ENCODE measurements at places on chromosomes 11 and 22. TPM values are rescaled to one million over a fixed set of nuclear protein-coding genes. Genes with fewer than 3 reads are reported as not detected.

- no peak for DNase-seq
Measured at GRCh38 chr22:24291515-24292201, 21.0 kb downstream of the SPECC1L start.

DNA sequence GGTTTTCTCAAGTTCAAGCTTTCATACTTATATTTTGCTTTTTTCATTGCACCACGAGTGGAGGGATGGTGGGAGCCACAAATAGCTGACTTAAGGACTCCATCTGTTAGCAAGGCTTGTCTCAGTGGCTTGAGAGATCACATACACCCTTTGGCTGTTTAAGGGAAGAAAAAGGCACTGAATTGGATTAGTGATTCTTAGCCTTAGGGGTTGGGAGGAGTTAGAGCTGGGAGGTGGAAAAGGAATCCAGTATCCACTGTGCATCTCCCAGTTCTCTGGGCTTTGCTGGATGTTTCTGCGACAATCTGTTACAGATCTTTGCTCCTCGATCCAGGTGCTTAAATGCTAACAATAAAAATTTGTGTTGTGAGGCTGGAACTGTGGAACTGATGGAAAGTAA, 593.6 kb downstream of the CNTN5 start:
- no peak for DNase-seq

- DNase-seq = no peak
Measured at GRCh38 chr11:18705651-18706281, 7.2 kb downstream of the TMEM86A start.

- DNase-seq = no peak
Measured at GRCh38 chr22:35940166-35940565, 88.5 kb downstream of the RBFOX2 start.

DNA sequence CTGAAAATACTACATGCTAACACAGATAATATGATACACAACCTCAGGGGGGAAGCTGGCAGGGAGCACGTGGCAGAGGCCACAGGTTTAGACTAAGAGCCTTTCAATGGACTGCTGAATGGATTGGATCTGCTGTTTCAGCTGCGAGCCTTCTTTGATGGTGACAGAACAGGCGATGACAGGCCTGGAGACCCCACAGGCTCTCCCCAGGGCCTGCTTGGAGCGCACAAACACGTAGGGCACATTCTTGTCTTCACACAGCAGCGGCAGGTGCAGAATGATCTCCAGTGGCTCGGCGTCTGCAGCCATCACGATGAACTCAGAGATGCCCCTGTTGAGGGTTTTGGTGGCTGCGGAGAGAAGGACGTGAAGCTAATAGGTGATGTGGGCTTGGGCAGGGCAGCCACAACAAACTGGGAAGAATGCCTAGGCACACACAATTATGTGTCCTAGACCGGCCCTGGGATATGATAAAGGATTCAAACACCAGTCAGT, 13.8 kb downstream of the SNU13 start:
- no peak for DNase-seq

- DNase-seq = no peak
Measured at GRCh38 chr11:36684840-36685801, 87.1 kb upstream of the RAG2 start.

GRCh38 chr22:45506816-45507360, 4.2 kb downstream of the FBLN1 start:
- no peak for DNase-seq

DNA sequence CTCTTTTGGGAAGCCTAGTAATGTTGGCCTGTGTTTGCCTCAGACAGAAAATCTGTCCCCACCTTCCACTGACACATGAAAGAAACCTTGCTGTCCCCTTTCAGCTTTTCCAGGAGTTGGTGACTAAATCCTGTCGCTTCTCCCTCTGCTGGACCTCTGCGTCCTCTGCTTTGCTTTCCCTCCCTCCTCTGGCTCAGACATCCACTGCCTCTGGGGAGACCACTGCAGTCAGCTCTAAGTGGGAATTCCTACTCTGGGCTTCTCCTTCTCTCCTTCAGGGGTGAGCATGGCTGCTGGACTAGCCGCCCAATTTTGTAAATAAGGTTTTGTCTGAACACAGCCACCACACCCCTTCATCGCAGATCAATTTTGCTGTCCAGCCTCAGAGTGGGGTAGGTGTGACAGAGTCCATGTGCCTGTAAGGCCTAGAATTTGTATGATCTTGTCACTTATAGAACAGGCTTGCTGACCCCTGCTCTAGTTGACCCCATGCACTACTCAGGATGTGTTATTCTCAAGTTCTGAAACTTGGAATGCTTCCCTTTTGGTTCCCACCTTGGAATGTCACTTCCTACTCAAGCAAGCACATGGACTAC, 23.0 kb downstream of the LRRC74B start:
- DNase-seq = no peak

The TMEM151A gene
- total RNA-seq = 0.32 TPM

The NRGN gene
- total RNA-seq = 0.37 TPM

The MYRF gene
- 4.7 TPM for total RNA-seq

The CCDC87 gene
- not detected for total RNA-seq

Data from urinary bladder (tissue), 4 donors.